ENCODE measurements at places on chromosomes 12 and 14. TPM values are rescaled to one million over a fixed set of nuclear protein-coding genes. Genes with fewer than 3 reads are reported as not detected.

NEUROD4 gene
- not detected for polyA plus RNA-seq

KRT6A gene
- polyA plus RNA-seq = not detected

GUCY2C gene
- polyA plus RNA-seq = 0.02 TPM

PPM1H gene
- polyA plus RNA-seq = 1.0 TPM

DNA sequence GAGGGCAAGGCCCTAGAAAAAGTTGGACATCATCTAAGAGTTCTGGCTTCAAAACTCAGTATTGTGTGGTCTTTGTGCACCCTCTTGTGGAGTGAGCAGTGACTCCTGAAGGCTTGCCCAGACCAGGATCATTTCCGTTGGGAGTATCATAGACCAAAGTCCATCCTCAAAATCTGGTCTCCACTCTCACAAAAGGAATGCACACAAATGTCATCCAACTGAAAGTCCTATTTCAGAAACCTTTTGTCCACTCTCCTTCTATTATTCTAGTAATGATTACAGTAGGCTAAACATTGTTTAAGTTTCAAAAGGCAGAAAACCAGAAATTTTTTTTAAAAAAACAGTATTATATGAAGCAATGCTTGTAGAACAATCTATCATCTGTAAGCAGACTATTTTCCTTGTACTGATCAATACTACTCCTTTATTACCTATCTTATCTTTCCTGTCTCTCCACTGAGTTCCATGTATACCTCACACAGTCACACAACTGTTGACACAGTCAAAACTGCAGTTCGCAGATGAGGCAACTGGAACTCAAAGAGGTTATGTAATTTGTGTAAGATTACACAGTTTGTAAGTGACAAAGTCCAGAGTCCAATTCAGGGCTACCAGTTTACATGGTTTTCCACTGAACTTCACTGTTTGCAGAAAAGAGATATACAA lies 41.4 kb downstream of the COX16 start:
- no peak for DNase-seq

DNA sequence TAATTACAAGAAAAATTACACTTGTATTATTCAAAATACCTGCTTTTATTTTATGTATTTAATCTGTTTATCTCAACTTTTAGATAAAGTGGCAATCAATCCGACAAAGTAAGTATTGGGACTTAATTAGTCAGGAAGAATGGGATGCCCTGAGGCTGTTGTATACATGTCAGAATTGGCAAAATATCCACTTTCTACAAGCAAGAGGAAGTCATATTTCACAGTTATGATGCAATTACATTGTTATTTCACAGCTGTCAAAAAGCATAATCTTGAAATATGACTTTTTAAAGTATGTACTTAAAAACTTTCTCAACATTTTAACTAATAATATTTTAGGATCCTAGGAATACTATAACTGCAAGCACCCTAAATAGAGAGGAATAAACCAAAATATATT lies 357.1 kb upstream of the MGAT4C start:
- DNase-seq = no peak

DNA sequence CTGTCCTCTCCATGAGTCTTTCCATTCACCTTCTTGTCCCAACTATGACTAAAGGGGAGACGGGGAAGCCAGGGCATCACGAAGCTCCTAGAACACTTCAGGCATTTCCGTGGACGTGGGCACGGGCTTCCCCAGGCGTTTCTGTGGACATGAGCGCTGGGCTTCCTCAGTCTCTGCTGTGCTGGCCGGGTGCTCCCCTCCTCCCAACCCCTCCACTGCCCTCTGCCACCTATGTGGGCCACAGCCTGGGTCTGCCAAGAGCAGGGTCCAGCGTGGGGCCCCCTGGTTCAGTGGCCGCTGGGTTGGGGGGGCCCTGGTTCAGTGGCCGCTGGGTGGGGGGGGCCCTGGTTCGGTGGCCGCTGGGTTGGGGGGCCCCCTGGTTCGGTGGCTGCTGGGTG lies 14.8 kb downstream of the HIP1R start:
- DNase-seq = peak; percentile 61

GRCh38 chr12:7959278-7959677 lies 23.3 kb upstream of the SLC2A3 start:
- no peak for DNase-seq

DNA sequence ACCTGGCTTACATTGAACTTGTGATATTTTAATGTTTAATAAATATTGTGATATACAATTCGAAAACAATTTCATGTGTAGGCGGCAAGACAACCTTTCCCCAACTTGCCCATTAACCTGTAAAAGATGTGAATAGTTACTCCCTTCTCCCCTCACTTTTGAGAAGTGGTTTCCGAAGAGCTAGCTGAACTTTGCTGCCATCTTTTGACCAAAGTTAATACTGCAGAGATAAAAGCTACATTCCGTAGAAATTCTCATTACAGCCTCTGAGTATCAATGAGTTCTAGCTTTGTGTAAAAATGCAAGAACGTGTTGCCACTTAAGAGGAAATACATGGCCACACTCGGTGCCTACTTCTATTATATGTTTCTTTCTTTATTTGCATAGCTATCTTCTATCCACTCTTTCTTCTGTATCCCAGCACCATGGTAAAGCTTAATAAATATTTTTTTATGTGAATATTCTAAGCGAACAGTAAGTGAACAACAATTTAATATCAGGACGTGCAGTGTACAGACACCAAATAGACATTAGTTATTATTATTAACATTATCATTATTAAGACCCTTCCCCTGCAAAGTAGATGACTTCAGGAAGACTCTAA lies 105.1 kb upstream of the TMEM260 start:
- no peak for DNase-seq

GRCh38 chr12:92503971-92504593 lies 198.7 kb upstream of the PLEKHG7 start:
- DNase-seq = no peak

DNA sequence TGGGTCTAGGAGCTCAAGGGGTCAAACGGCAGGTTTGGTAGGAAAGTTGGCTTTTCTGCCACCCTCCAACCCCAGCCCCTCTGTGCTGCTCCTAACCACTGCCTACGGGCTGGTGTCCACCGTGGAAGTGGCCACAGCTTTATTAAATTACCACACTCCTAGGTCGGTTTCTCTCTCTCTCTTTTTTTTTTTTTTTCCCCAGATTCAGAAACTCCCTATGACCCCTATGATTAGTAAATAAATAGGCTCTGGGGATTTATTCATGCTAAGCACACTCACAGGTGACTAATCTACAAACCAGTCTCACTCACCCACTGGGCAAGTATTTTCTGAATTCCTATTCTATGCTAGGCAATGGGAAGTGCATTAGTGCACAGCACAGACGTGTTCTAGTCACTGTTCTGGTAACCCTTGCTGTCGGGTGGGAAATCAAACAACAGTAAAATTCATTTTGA lies 8.7 kb upstream of the DDX47 start:
- no peak for DNase-seq

- no peak for DNase-seq
These were observed 1.0 kb upstream of the BDKRB2 start for GRCh38 chr14:96203635-96204034.

- DNase-seq = no peak
These were observed at the start of gene CLEC7A for GRCh38 chr12:10130042-10130441. TSS of gene CLEC7A (minus strand) at chr12:10130199. CDS start at chr12:10130082, 117 bp downstream.

GRCh38 chr14:27098451-27098850 lies 500.6 kb upstream of the NOVA1 start:
- DNase-seq = no peak

GRCh38 chr12:116582610-116583009 lies 23.4 kb downstream of the MAP1LC3B2 start:
- DNase-seq = peak; percentile 65

DNA sequence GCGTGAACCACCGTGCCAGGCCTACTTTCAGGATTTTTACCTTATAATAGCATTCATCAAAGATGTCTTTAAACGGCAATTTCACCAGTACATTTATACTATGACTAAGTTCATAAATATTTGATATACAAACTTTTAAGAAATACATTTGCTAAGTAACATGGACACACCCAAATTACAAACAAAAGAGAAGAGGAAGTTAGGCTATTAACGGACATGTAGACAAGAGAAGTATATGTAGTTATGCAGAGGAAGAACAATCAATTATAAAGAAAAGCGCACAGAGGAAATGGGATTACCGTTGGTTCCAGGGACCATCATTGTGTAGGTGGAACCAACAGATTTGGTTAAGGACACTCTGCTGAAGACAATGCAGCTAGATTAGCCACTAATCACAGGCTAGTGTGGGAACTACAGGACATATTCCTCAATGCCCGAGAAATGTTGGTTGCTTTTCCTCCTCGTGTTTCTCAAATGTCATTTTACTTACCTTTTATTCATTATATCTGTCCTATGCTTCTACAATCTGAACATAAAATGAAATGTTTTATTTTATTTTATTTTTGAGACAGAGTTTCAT lies 24.0 kb upstream of the PKP2 start:
- no peak for DNase-seq

Data from right cardiac atrium (tissue), 5 donors.